ENCODE measurements at places on chromosomes 13 and 19. TPM values are rescaled to one million over a fixed set of nuclear protein-coding genes. Genes with fewer than 3 reads are reported as not detected.

ALG11 gene
- 31.7 TPM for total RNA-seq

GRCh38 chr19:49880162-49880869 lies 2.8 kb downstream of the TBC1D17 start:
- no peak for DNase-seq

- DNase-seq = no peak
These were observed 8.1 kb downstream of the ANO8 start for GRCh38 chr19:17326595-17326966.

ZNF761 gene
- total RNA-seq = 12.7 TPM

- DNase-seq = peak; percentile 33
These were observed 2.1 kb upstream of the CEACAM7 start for GRCh38 chr19:41689993-41690800.

IZUMO4 gene
- 5.9 TPM for total RNA-seq

DNA sequence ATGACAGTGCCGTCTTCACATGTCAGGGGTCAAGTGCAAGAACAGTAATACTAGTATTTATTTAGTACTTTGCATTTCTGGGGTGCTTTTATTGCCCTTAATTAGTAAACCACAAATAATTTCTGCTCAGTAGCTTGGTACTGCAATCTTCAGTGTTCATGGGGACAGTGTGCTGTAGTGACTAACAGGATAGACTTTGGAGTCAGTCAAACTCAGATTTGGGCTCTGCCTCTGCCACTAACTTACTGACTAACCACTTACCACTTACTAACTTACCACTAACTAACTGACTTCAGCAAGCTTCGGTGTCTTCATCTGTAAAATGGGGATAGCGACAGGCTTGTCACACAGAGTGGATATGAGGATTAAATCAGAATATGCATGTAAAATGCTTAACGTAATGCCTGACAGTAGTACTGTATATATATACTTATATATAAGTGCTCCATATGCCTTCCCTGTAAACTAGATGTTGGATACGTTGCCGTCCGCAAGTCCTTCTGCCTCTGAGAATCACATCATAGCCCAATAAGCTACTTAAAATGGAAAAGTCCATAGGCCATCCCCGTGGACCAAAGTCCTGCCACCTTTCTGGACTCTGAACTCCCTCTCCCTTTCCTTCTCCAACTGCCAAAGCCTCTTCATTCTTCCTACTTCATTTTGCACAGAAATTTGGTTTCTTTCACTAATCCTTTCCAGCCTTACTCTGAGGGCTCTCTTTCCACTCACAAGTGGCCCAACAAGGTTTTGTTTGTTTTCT lies 158.1 kb downstream of the ZIC5 start:
- DNase-seq = no peak

DNA sequence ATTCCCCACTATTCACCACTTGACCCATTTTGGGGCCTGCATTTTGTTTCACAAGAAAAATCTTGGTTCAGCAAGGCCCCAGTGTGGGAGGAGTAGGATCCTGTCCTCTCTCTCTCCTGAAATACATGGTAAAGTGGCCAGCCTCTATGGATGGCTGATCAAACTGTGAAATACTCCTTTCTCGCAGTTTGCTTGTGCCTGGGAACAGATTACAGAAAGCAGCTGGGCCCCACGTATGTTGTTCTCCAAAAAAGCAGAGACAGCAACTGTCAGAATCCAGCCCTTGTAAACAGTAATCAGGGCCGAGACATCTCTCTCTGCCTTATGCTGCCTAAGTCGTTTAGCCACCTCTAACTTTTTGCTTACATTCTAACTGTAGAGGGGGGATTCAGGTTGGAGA lies 61.0 kb upstream of the RAP2A start:
- DNase-seq = no peak

GRCh38 chr19:15815306-15815705 lies at the start of gene OR10H1:
Gene OR10H1 (minus strand): TSS chr19:15815664. CDS start chr19:15808037, 7,627 bp downstream.
- DNase-seq = peak; percentile 59

GRCh38 chr13:44577236-44578066 lies 1.3 kb upstream of the TSC22D1 start:
- peak; percentile 98 for DNase-seq

DNA sequence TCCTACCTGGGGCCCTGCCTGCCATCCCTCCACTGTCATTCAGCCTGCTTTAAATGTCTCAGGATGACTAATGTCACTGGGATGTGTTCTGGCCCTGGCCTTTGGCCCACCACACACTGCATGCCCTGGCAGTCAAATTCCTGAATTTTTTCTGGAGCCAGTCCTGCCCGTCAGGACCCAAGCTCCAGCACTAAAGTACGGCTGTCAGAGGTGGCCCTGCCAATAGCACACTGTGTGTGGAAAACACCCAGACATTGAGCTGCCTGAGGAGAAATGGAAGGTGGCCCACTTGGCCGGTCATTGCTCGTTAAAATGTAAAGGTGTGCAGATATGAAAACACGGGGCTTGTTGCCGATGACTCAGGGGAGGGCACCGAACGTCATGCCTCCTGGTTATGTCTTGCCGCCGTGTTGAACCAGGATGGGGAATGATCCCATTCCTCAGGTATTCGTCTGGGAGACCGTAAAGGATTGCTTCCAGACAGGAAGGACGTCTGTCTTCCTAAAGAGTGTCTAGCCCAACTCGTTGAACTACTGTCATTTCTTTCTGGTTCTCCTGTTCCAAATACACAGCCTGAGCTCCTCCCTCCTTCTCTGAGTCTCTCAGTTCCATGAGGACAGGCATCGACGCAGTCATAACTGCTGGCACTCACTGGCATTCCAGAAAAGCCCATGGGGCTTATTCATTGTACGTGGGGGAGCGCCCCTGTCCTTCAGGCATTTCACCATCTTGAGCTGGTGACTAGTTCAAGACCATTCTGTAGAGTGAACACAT lies 40.6 kb downstream of the COL4A2 start:
- DNase-seq = no peak

GRCh38 chr19:18775586-18776287 lies 15.4 kb downstream of the COMP start:
- no peak for DNase-seq

- DNase-seq = peak; percentile 69
These were observed 4.2 kb downstream of the ADPRHL1 start for GRCh38 chr13:113448885-113449692.

DNA sequence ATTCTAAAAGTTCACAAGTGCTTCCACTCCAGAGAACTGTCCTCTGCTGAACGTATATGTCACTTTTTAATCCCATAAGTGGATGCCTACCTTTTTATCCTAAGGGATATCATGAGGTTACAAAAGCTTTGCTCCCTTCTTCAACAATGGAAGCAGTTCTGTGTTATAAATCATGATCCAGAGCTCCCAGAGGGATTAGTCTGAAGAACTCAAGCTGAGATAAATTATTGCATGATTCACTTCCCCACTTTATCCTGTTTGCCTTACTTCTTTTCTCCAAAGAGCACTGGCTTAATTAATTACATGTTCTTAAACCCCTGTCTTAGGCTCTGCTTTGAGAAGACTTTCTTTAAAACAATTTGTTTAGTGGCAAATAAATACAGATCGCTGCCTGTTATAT lies 246.7 kb downstream of the PCDH17 start:
- no peak for DNase-seq

DNA sequence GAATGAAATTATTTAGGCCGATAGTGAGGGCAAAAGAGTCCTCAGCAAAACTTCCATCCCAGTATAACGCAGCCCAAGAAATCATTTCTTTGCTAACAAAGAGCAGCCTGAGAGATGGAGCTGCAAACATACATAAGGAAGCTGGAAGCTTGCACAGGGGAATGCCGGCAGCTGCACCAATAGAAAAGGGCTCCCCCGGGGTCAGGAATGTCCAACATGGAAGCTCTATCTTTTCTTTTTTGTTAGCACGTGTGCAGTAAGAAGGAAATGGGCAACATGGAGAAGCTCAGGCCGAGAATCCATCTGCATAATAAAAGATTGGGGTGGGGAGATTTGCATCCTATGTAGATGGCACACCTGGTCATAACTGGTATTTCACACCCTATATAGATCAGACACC lies 1363.5 kb upstream of the PCDH20 start:
- no peak for DNase-seq

DNA sequence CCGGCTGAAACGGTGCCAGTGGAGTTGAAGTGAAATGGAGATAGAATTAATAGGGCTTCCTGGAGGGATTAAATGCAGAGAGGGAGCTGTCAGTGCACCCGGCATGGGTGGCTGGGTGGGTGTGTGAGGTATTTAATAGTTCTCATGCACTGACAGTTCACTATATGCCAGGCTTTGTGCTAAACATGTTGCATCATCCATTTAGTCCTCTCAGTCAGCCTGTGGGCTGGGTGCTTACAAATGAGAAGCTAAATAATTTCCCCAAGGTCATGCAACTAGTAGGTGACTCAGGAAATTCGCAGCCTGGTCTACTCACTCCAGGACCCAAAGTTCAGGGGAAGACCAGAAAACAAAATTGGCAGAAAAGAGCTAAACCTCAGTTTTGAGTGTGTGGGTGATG lies 63.5 kb upstream of the SPATA13 start:
- no peak for DNase-seq

DNA sequence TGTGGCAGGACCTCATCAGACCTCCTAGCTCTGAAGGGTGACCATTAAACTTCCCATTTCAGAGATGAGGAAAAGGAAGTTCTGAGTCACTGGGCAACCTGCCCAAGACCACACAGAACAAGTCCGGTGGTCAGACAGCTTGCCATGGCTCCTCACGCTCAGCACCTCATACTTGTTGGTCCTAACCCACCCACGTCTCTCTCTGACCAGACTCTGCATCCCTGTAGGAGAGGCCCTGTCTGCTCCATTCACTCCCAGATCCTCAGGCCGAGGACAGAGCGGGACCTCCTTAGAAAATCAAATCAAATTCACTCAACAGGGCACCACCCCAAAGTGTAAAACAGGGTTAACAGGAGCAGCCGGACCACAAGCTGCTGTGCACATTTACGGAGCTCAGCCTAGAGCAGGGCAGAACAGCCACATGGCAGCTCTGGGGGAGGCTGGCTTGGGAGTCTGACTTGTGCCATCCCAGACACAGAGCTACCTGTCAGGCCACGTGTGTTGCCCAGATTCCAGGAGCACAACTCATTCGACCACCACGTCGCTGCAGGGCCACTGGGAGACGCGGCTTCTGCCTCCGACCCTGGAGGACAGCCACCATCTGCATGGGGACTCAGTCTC lies 1.7 kb downstream of the MIER2 start:
- DNase-seq = peak; percentile 68

GRCh38 chr13:111948811-111949210 lies 118.1 kb upstream of the SOX1 start:
- no peak for DNase-seq

- peak; percentile 84 for DNase-seq
These were observed 1.1 kb downstream of the ISYNA1 start for GRCh38 chr19:18436671-18437490.

GRCh38 chr19:42401365-42402303 lies 11.5 kb upstream of the CNFN start:
- DNase-seq = peak; percentile 87

- no peak for DNase-seq
These were observed 135.7 kb downstream of the DNAJC15 start for GRCh38 chr13:43159026-43159461.

DNA sequence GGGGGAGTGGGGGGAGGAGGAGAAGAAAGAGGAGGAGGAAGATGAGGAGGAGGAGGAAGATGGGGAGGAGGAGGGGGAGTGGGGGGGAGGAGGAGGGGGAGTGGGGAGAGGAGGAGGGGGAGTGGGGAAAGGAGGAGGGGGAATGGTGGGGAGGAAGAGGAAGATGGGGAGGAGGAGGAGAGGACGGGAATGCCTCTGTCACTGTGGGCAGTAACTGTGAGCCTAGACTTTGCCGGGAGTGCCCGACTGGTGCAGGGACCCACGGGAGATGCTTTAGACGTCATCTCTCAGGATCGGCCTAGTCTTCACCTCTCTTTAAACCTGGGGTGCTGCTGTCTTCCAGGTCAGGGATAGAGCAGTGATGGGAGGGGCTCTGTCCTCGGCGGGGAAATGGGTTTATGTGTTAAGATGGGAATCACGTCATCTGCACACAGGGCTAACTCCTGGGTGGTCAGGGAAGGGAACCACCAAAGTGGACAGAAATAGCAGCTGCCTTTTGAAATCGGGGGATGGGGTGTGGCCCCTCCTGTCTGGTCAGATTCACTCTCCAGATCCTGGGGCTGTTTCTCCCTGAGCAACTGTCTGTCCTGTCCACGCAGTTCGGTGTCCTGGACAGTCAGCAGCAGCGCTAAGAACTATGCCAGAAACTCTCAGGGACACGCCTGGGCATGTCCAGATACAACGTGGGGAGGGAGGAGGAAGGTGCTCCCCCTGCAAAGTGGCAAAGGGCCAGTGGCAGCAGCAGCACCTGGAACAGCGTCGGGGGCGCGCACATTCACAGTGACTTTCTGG lies 26.9 kb downstream of the GAS6 start:
- peak; percentile 87 for DNase-seq

- DNase-seq = no peak
These were observed 24.3 kb downstream of the GNG7 start for GRCh38 chr19:2678044-2678671.

DNA sequence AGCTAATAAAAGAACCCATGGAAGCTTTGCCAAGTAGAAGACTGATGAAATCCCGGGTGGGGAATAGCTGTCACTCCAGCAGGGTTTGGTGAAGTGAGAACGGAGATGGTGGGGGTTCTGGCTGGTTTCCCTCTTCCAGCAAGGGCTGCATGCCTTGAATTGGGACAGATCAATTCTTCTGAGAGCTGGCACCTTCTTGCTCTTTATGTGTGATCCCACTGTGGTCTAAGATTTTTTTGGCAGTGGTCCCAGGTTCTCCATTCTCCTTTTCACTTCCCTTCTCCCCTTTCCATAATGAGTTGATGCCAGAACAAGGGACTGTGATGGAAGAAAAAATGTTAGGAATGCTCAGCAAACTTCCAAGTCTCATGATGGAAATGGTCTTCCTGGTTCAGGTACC lies 50.0 kb downstream of the TNFSF11 start:
- DNase-seq = no peak

DNA sequence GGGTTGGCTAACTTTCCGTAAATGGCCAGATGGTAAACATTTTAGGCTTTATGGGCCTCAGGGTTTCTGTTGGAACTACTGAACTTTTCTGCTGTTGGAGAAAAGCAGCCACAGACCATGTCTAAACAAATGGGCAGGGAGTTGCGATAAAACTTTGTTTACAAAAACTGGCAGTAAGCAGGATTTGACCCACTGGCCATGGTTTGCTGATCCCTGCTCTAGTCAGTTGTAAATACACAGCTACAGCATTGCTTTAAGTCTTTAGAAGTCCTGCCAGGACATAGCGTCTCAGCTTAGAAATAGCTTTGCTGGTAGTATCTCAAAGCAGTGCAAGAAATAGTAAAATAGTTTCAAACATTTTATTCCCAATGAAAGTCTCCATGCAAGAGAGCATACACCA lies 88.4 kb downstream of the NALCN start:
- no peak for DNase-seq

Measured in ureter (tissue), 1 donor.